ENCODE measurements at places on chromosomes 6 and 20.

DNA sequence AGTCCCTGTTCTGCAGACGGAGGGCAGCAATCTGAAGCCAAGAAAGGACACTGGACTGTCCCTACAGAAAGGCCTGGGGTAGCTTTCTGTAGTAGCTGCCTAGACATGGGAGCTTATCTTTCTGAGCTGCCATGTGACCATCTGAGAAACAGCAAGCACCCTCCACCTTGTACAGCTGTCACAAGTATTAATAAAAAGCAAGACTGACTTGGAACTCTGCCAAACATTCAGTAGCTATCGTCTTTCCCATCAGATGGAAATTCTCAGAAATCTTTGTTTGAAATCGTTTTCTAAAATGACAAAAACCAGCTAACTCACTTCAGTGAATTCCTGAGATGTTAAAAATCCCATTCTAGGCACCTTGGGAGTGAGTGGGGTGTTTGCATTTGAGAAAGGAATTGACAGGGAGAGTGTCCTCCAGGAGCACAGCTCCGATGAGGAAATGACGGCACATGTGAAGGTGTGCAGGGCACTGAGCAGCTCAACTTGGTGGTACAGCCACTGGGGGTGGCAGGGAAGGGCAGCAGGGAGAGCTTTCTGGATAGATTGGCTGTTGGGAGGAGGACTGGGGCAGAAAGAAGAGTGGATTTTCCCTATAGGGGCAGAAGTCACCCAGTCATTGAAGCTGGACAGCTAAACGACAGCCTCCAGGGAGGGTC, 24.5 kb downstream of the ACSS1 start:
- DNase-seq, result no peak

GRCh38 chr6:291697-292505, at the start of gene DUSP22:
Gene DUSP22, plus strand, starts transcription at chr6:292487. Its CDS starts 53 bp downstream, at chr6:292540.
- peak; percentile 87 for DNase-seq

DNA sequence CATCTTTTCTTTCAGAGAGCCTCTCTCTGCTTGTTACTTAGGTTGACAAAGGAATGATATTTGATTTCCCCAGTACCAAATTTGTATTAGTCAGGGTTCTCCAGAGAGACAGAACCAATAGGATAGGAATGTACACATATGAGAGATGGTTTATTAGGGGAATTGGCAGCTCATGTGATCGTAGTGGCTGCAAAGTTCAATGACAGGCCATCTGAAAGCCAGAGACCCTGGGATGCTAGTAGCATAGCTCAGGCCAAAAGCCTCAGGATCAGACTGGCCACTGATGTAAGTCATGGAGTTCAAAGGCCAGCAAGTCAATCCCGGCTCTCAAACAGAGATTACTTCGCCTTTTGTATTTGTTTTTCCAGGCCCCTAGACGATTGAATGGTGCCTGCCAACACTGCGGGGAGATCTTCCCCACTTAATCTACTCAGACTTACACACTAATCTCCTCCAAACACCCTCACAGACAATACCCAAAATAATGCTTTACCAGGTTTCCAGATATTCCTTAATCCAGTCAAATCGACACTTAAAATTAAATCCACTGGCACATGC, 215.5 kb downstream of the ALDH8A1 start:
- no peak for DNase-seq

DNA sequence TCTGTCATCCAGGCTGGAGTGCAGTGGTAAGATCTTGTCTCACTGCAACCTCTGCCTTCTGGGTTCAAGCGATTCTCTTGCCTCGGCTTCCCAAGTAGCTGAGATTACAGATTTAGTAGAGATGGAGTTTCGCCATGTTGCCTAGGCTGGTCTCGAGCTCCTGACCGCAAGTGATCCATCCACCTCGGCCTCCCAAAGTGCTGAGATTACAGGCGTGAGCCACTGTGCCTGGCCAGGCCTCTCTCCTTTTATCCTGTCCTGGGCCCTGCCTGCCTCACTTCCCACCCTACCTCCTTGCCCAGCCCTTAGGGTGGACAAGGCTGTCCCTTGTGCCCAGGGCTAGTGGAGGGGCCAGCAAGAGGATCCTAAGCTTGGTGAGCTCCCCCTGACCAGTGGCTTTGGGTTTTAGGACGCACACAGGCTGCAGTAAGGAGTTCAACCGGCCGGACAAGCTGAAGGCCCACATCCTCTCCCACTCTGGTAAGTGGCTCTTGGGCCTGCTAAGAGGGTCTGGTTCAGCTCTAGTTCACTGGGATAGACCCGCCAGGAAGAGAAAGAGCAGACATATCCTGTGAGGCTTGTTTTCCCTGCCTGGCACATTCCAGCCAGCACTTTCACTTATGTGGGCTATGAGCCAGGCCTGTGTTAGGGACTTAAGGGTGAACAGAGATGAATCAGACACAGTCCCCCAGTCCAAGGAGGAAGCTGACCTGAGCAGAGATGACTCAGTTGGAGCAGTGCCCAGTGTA, 21.9 kb upstream of the CHMP4B start:
- DNase-seq, result no peak

DNA sequence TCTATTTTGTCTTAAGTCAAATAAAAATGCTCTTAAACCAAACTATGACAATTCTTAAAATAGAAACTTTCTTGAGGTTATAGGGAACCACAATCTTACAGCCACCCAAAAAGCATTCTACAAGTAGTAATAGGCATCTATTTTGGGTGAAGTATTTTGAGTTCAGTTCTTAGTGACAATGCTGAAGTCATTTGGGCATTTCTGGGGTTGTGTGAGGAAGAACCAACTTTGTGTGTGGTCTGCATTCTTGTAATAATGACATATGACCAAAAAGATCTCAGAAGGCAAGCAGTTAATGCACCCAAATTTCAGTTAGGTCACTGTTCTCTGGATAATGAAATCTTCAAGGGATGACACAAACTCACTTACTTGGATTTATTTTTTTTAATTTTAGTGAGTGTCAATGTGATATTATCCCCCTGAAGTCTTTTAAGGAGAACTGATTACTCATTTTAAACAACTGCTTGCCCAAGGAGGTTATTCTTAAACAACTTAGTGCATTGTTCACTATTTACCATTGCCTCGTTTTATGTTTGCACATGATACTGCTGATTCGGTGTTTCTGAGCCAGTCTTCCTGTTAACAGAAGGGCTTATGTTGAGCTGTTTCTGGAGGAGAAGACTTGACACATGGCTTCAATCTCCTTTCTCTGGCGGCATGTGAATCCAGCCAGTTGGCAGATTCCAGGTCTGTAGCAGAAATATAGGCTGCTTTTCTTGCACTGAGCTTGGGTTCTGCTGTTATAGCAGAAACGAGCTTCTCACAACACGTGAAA, 618.9 kb downstream of the BCKDHB start:
- no peak for DNase-seq

- no peak for DNase-seq
Observed at GRCh38 chr20:11777387-11778205, 140.1 kb upstream of the BTBD3 start.

DNA sequence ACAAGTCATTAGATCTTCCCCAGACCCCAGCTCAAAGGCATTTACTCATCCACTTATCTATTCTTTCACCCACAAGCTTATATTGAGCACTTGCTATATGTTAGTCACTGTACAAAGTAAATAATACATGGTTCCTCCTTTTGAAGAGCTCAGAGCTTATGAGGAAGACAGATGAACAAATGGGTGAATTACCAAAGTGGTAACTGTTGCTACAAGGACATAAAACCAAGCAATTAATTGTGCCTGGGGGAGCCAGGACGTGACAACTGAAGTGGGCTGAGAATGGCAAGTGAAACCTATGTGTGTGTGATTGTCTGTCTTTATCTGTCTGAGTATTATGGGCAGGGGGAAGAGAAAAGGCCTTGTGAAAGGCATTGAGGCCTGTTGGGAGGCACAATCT, 45.6 kb upstream of the AKIRIN2 start:
- no peak for DNase-seq

DNA sequence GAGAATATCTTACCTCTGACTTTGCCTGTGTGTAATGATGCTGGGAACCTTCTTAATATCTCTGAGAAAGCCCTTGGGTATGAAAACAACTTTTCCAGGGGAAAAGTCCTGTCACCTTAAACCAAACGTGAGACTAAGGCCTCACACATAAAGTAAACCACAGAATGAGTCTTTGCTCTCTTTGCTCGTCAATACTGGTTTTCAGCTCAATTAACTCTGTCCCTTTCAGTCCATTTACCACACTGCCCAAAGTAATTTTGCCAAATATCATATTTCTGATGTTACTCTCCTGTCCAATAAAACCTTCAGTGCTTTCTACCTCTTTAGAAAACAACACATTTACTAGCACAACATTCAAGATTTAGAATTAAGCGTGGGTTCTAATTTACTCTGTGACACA, 100.5 kb upstream of the HMGCLL1 start:
- no peak for DNase-seq

DNA sequence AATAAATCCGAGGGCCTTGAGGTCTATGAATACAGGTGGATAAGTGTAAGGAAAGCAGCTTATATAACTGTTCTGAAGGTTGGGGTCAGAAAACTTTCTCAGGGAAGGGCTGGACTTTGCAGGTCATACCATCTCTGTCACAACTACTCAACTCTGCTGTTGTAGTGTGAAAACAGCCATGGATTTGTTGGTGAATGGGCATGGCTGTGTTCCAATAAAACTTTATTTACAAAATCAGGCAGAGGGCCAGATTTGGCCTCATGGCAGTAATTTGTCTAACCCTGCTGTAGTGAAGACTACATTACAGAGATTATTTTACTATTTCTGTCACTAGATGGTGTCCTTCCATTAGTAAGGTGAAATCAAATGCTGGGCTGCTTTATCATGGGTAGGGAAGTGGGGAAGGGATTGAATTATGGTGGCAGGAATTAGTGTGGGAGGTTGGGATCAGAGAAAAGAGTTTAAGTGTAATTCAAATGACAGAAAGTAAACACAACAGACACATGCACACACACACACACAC, 409.6 kb upstream of the CHD6 start:
- no peak for DNase-seq

DNA sequence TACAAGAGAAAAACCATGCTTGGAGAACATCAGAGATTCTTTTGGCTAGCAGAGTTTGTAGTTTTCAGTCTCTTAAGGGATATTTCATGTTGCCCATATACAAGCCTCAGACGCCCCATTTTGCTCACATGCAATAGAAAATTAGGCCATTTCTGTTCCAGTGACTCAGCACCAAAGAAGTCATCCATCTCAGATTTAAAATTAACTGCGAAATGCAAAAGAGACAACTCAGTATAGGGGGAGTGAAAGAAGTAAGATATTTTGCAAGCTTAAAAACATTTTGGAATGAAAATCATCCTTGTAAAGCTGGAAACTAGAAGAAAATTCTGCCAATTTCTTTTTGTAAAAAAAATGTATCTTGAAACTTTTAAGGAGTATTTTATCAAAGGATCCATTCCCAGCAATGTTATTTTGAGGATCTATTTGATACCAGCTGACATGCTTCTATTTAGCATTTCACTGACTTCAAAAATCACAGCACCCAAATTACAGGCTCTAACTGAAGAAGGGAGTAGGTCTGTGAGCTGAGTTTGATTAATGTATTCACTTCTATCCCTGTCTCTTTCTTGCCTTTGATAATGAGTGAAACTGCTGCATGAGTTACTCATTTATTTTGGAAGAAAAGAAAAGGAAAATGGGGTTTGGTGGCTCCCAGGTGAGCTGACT, 223.7 kb upstream of the SULF2 start:
- no peak for DNase-seq

GRCh38 chr20:9306521-9306920, 207.9 kb upstream of the LAMP5 start:
- DNase-seq, result no peak

DNA sequence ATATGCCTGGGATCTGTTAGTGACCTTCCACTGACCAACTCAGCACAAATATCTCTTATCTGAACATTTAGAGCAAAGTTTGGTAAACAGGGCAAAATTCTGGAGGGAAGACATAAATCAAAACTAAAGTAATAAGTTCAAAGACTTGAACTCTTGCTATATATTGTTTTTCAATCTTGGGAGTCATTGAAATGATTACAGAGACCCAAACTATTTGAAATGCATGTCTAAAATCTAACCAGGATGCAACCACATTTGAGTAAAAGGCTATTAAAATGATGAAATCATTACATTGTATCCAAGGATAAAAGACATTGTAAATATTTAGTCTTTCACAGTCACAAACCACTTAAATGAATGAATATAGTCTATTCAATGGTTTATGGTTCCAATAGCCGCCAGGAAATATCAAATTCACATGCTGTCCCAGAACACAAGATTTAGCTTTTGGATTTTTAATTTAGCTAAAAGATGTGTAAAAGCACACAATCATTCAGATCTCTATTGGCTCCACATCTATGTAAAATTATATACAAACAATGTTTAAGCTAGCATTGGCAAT, 256.6 kb upstream of the EPHA7 start:
- no peak for DNase-seq

GRCh38 chr20:46206992-46207549, 89.0 kb downstream of the CD40 start:
- no peak for DNase-seq

GRCh38 chr6:90701146-90701781, 114.4 kb upstream of the MAP3K7 start:
- DNase-seq, result no peak

- no peak for DNase-seq
Observed at GRCh38 chr6:125899726-125900182, 56.8 kb upstream of the HINT3 start.

DNA sequence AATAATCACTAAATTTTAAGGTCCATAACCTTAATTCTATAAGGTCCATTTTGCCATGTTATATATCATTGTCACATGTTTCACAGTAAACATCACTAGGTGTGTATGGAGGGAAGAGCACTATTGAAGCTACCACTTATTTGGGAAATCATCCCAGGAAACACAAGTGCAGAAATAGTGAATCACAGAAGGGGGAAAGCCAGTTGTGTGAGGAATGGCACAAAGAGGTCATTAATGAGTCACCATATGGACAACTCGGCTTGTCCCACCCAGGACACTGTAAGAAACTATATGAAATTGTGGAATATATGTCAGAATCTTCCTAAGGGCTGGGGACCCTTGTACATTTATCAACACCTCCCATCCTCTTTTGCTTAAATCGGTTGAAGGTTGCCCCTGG, 13.7 kb downstream of the BTN3A1 start:
- DNase-seq, result no peak

- no peak for DNase-seq
Observed at GRCh38 chr6:21753241-21754108, 159.9 kb downstream of the SOX4 start.

- no peak for DNase-seq
Observed at GRCh38 chr6:111663692-111664564, 58.2 kb upstream of the TRAF3IP2 start.

- DNase-seq, result no peak
Observed at GRCh38 chr6:2244261-2245102, 923 bp downstream of the GMDS start.

DNA sequence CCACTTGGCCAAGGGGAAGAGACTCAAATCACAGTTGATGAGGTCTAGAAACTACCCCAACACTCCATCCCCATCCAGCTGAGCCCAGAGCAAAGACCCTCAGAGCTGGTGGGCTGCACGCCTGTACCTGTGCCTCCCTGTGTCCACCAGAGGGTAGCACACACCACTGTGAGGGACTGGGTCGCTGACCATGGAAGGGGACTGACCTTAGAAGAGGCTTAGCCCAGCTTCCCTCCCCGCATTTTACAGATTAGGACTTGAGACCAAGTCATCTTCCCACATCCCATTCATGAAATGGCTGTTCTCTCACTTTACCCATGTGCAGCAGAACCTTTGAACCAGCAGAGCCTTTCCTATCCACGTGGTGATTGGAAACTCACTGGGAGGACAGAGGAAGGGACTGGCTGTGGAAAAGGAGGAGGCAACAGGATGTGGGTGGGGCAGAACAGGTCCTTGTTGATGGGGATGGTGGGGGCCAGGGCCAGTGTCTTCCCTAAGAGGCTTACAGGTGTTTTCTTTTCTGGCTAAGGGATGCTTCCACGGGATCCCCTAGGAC, 44.3 kb downstream of the CPXM1 start:
- no peak for DNase-seq

GRCh38 chr6:132333639-132334520, 67.4 kb downstream of the MOXD1 start:
- no peak for DNase-seq
